Hindlimb muscle (tissue), 1 donor: ENCODE measurements at places on chromosomes 4 and X. TPM values are rescaled to one million over a fixed set of nuclear protein-coding genes. Genes with fewer than 3 reads are reported as not detected.

Gene TACC3
- 27.9 TPM for polyA plus RNA-seq

DNA sequence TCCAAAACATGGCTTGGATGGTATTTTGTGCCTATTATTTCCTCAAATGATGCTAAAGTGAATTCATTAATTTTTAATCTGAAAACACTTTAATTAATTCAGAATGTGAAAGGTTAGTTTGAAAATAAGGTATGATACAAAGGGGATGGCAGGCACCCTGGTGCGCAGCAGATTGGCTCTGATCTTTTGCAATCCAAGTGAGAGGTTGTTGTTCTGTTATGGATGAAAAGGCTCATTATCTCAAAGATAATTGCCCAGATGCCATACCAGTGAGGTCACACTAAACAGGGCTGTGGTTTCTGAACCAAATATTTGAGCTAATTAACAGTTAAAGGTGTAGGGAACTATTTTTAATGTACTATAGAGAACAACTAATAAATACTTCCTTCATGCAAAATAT lies 504.9 kb downstream of the RAPGEF2 start:
- no peak for DNase-seq

DNA sequence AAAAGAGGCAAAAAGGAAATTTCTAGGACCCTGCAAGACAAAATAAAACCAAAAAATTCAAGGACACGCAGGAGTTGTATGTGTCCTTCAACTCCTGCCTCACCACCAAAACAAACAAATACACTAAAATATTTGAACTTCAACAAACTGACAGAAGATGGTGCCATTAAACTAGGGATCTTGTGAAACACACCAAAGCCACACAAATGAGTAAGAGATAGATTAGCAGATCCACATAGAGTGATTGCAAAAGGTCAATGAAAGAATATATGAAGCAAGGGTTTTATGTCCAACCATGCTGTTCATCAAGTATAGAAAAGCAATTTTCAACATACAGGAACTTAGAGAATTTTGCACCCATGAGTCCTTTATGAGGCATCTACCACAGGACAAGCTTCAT lies 40.1 kb upstream of the SCML1 start:
- DNase-seq: no peak

GRCh38 chr4:98081936-98082335 lies 61.3 kb downstream of the STPG2 start:
- DNase-seq: no peak

DNA sequence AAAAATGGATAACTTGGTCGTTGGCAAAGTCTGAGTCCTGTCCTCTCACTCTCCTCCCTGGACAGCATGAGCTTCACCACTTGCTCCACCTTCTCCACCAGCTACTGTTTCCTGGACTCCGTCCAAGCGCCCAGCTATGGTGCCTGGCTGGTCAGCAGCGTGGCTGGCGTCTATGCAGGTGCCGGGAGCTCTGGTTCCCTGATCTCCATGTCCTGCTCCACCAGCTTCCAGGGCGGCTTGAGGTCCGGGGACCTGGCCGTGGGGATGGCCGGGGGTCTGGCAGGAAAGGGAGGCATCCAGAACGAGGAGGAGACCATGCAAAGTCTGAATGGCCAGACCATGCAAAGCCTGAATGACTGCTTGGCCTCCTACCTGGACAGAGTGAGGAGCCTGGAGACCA lies 100.8 kb downstream of the NCAPG start:
- no peak for DNase-seq

- no peak for DNase-seq
Observed at GRCh38 chrX:134249241-134249640, 12.3 kb downstream of the CCDC160 start.

DNA sequence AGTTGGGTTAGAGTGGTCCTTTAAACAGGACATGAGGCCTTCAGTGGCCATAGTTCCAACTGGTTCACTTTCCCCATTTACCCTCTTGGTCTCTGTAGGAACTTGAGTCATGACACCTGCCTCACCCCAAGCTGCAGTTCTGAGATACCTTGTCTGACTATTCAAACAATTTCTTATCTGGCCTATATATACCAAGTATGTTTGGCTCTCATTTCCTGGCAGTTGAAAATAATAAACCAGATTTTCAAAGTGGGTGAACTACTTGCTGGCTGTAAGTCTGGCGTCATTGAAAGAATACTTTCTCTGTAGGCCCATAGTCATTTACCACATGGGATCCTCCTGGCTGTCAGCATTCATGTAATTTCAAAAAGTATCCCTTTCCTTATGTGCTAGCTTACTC lies 228.8 kb downstream of the SHROOM3 start:
- DNase-seq: no peak

Gene BRS3
- not detected for polyA plus RNA-seq

Gene F8A2
- polyA plus RNA-seq: not detected

Gene PDLIM5
- 268 TPM for polyA plus RNA-seq

- DNase-seq: peak; percentile 46
Observed at GRCh38 chr4:16026160-16026761, 57.6 kb downstream of the PROM1 start.

GRCh38 chrX:12234534-12235329 lies 96.5 kb downstream of the FRMPD4 start:
- DNase-seq: no peak

Gene CFP
- polyA plus RNA-seq: 1.2 TPM

Gene PFKFB1
- 1.1 TPM for polyA plus RNA-seq

GRCh38 chr4:165355900-165356300 lies 22.9 kb upstream of the CPE start:
- no peak for DNase-seq

DNA sequence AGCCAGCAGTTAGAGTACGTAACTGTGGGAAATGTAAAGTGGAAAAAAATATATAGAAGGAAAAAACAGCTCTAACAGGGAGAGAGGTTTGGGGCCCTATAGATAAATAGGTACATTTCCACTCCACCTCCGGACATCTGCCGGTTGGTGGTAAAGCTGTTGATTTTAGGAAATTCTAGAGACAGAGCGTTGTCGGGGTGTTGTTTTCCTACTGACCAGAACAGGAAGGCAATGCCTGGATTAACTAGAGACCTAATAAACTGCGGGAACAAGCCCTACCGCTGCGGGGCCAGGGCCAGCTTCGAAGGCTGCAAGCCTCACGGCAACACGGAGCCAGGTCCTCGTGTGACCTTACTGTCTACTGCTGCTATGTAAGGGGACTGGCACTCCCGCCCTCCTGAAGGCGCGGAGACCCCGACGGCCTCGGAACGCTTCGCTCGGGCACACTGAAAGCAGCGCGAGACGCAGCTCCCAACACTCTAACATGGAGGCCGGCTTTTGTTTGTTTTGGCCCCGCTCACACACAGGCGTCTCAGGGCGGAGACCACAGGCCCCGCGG lies 702 bp upstream of the CDKN2AIP start:
- DNase-seq: peak; percentile 70

GRCh38 chr4:104475652-104476051 lies 19.0 kb downstream of the CXXC4 start:
- no peak for DNase-seq

DNA sequence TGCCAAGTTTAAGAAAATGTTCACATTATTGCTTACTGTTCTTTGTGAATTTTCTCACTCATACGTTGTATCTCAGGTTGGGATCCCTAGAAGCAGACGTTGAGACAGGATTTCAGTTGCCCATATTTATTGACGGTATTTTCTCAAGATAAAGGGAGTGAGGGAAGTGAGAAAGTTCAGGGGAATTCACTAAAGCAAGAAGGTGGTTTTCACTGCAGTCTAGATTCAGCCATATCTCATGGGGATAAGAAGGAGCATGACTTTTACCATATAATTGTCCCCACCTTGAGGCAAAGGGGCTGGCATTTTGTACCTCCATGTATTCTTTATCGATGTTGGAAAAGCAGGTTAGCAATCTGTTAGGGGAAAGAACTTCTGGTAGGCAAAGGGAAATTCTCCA lies 543.0 kb downstream of the CCSER1 start:
- DNase-seq: no peak

GRCh38 chr4:169269916-169270809 lies 593 bp downstream of the SH3RF1 start:
- DNase-seq: no peak

- no peak for DNase-seq
Observed at GRCh38 chrX:49879656-49880277, 483 bp downstream of the USP27X start.

Gene PRR32
- polyA plus RNA-seq: 106 TPM

DNA sequence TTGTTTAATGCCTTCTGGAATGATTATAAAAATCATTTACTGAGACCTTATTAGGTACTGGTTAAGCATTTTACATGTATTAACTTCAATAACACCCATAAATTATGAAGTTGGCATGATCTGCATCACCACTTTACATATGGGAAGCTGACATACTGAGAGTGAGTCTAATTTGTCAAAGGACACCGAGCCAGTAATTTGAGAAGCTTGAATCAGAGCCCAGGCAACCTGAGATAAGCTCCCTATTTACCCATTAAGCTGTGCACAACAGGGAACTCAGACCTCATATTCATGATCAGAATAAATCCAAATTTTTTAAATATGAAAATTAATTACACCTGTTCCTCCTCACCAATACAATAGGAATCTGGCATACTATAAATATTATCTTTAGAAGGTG lies 247.9 kb upstream of the EPHA5 start:
- DNase-seq: no peak
